ENCODE measurements at places on chromosomes 7 and 10. TPM values are rescaled to one million over a fixed set of nuclear protein-coding genes. Genes with fewer than 3 reads are reported as not detected.

Gene PDCD11
- 23.5 TPM for total RNA-seq

DNA sequence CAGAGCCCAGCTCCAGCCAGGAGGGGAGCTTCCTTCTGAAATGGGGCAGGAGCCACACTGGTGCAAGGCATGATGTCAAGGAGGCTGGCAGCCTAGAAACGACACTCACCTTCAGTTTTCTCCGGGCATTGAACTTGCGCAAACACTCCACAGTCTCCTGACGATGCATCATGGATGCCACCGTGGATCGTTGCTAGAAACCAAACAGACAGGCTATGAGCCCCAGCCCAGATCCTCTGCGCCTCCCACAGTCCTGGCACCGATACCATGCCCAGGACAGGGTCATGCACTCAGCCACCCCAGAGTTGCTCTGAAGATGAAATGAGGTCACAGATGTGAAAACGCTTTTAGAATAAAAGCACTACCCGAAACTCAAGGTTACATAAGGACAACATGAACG is 31.0 kb upstream of the NDST2 start:
- ATAC-seq, result no peak

Gene CACNB2
- 0.40 TPM for total RNA-seq

- ATAC-seq, result no peak
These were observed 978.7 kb upstream of the AUTS2 start for GRCh38 chr7:68619526-68619925.

DNA sequence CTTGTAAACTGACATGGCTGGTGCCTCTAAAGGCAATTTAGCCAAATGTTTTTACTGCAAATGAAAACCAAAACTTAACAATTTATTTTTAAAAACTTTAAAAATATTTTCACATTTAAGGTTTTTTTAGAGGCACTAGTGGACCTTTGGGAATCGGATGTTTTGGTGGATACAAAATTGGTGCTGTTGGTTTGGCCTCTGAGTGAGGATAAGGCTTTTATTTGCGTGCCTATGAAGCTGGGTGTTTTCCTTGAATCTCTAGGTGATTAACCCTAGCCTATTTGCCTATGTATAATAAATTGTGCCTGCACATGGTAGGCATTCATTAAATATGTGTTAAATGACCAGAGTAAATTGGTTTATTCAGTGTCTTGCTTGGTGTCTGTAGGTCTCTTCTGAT is 2.9 kb upstream of the SGCE start:
- ATAC-seq, result no peak

DNA sequence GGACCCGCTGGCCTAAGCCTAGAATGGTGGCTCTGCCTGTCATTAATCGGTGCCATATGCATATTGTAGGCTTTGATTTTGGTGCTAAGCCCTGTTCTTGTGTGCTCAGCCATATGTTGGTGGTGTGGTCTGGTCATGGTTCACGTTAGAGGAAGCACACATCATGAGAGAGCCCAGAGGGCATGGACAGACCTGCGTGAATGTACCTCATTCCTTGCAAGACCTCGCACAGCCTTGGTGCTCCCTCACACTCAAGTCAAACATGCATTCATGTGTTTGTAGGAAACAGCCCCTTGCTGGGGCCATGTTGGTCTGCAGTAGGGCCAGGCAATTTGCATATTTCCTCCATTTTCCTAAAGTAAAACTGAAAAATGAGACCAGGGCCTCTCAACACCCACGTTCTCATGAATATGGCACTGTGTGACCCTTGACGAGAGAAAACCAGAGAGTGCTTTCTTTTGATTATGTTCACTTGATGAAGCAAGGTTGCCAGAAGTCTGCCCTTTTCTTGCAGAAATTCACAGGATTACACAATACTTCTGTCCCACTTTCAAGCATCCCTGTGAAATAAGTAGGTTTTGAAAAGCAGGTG is 268.7 kb downstream of the CELF2 start:
- ATAC-seq, result no peak

Gene SPDYE16
- total RNA-seq, result not detected

Gene EPHA1
- total RNA-seq, result 79.0 TPM

Gene FAM24A
- not detected for total RNA-seq

DNA sequence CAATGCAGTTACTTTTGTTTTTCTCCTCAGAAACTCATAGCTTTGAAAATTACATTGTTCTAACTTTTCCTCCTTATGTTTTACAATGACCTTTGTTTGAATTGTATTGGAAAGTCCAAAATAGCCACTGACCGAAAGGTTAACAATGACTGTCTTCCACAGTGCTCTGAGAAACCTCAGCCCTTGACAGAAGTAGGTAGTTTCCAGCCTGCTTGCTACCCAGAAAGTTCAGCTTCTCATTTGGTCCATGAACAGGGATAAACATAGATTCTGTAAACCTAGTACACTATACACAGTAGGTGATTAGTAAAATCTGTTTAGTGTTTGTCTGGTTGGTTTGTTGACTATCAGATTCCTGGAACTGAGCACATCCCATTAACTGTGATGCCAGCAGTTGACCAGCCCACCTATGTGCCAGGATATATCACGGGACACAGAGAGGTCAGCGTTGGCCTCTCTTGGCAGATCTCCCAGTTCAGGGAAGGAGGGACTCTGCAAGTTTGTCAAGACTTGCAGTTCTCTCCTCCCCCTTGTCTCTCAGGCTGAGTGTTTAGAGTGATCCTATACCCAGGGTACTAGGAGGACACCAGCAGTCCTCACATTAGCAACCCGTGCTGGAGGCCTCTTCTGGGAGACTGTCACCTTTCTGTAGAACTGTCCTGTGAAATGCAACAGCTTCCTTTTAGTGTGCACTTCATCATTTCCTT is 297.6 kb downstream of the ARHGAP12 start:
- ATAC-seq, result no peak

DNA sequence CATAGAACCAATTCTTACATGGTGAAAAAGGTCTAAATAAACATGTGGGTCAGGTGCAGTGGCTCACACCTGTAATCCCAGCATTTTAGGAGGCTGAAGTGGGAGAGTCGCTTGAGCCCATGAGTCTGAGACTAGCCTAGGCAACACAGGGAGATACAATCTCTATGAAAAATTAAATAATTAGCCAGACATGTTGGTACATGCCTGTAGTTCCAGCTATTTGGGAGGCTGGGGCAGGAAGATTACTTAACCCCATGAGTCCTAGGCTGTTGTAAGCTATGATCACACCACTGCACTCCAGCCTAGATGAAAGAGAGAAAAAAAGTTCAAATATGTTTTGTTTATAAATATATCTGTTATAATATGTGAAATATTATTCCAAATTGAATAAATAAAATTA is 643.6 kb downstream of the IPMK start:
- no peak for ATAC-seq

- peak; percentile 80 for ATAC-seq
These were observed 115.5 kb downstream of the RTKN2 start for GRCh38 chr10:62153191-62153590.

Gene CFAP69
- total RNA-seq, result 1.1 TPM

- no peak for ATAC-seq
These were observed 753 bp downstream of the CAMK2B start for GRCh38 chr7:44324481-44325200.

DNA sequence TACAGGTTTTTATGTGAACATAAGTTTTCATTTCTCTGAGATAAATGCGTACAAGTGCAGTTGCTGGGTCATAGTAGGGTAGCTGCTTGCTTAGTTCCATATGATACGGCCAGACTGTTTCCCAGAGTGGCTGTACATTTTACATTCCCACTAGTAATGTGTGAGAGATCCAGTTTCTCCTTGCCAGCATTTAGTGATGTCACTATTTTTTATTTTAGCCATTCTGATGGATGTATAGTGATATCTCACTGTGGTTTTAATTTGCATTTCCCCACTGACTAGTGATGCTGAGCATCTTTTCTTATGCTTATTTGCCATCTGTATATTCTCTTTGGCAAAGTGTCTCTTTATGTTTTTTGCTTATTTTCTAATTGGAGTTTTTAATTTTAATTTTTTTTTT is 4.2 kb downstream of the ZMIZ2 start:
- ATAC-seq, result no peak

Gene ITPRID1
- total RNA-seq, result 0.28 TPM

DNA sequence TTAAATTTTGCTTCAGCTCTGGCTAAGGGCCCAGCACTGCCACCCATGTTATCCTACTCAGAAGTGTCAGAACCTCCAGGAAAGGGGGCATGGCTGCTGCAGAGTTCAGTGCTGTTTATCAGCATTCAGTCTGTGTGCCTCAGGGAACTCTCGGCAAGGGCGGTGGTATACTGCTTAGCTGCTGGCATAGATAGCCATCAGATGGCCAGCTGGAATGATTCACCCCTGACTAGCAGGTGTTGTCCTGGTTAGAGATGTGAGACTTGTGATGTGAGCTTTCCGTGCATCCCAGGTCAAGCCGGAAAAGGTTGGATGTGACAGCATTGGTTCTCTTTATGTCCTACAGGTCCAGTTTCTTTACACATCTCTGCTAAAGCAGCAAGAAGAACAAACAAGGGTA is 22.1 kb downstream of the CEP55 start:
- ATAC-seq, result no peak

Gene SPAM1
- not detected for total RNA-seq

Gene CUBN
- total RNA-seq, result 0.12 TPM

DNA sequence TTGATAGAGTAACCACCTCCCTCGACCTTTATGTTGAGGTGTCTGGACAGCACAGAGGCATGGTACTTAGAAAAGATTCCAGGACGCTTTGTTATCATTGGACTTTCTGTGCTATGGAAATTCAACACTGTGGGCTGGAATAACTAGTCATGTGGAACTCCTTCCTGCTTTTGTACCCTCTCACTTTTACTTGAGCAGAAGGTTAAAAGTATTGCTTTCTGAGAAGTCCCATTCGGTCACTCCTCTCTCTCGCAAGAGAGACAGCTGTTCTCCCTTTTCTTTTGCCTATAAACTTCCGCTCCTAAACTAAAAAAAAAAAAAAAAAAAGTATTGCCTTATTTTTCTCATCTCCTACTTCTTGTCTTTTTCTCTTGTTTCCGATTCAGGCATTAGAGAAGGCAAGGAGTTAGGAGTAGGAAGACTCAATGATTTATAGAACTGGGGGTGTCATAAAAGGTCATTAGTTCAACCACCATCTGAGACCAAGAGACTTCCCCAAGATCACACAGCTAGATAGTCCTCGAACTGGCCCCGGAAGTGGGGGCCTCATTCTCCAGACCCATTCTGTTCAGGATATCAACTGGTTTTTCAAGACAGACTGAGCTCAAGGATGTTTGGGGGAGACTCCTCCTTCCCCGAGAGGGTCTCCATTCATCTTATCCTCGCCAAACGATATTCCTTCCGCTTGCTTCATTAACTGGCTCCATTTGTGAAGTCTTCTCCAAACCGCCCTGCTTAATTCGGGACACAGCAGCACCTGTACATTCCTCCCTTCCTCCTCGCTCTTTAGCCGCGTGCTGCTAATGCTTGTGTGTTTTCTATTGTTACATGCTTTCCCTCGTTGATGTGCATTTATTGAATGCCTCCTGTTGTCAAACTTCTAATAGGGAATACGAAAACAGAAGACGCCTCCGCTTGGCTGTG is 995 bp upstream of the INPP5F start:
- ATAC-seq, result no peak

GRCh38 chr7:93955304-93955703 is 33.8 kb downstream of the GNG11 start:
- no peak for ATAC-seq

- peak; percentile 96 for ATAC-seq
These were observed 88.1 kb downstream of the SEPTIN14 start for GRCh38 chr7:55774327-55775050.

DNA sequence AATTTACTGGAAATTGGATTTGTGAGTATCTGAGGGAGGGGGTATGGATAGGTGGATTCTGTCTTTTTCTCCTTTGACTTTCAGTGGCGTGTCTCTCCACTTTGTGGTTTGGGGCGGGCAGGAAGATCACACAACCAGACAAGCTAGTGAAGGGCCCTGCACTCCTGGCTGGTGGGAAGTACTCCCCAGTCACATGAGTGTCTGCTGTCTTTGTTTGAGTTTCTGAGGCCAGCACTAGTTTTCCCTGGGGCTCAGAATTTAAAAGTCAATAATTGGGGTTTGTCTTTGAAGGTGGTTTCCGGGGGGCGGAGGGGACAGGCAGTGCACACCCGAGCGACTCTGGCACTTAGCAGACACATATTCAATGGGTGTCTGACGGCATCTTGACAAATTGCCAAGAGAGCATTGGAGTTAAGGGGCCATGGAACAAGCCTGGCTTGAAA is 120.1 kb downstream of the WDFY4 start:
- ATAC-seq, result no peak

- no peak for ATAC-seq
These were observed 592.5 kb downstream of the ARL4A start for GRCh38 chr7:13279854-13280435.

Gene FBXW4
- total RNA-seq, result 37.1 TPM

Gene SH3PXD2A
- total RNA-seq, result 34.0 TPM

GRCh38 chr7:3455806-3456595 is 154.9 kb downstream of the SDK1 start:
- no peak for ATAC-seq

Measured in esophagus mucosa (tissue), 1 donor.